CD8-positive, alpha-beta memory T cell (primary cell): ENCODE measurements at places on chromosomes 11 and 22. TPM values are rescaled to one million over a fixed set of nuclear protein-coding genes. Genes with fewer than 3 reads are reported as not detected.

GRCh38 chr11:2309251-2310072 is 7.6 kb downstream of the TSPAN32 start:
- no peaks in the 10 kb centered on the region for H3K27me3 ChIP-seq
- H3K27ac ChIP-seq, result no peak overlapping the region
- DNase-seq, result no peak
- H3K4me1 ChIP-seq, result peaks cover 29% of the 10 kb centered on the region

- no peak for DNase-seq
- no peak overlapping the region for H3K27ac ChIP-seq
- H3K4me1 ChIP-seq, result no peaks in the 10 kb centered on the region
- no peaks in the 10 kb centered on the region for H3K27me3 ChIP-seq
- H3K36me3 ChIP-seq, result no peaks in the 10 kb centered on the region
- no peak overlapping the region for H3K4me3 ChIP-seq
Observed at GRCh38 chr11:16779436-16779835, 41.0 kb downstream of the C11orf58 start.

DNA sequence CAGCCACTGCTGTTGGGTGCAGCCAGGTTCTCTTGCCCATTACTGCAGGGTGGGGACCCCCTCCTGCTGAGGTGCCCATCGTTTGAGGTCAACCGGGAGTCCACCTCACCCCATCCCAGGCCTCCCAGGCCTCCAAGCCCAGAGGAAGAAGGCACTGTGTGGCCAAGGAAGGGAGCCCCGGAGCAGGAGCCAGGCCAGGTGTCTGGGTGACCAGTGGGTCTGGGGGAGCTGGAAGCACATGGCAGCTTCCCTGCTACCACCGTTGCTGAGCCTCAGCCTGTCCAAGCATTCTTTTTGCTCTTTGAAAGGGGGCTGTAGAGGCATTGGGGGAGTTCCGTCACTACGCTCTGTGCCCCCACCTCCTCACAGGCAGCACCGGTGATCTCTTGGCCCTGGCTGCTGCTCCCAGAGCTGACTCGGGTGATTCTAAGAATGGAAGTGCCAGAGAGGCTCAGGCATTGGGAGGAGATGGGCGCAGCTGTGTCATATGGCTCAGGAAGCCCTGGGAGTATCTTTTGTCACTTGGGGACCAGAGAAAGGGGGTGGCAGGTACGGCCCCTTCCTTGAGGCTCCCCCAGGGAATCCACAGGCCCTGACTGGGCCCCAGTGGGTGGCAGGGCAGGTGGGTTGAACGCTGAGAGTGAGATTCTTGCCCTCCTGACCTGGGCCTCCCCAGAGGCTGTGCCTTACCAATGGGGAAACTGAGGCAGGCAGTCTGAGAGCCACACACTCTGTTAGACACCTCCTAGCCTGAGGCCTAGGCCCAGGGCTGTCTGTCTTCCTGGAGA is 1.9 kb downstream of the SEPTIN5 start:
- peaks cover 20% of the 10 kb centered on the region for H3K4me1 ChIP-seq
- H3K4me3 ChIP-seq, result no peak overlapping the region
- DNase-seq, result no peak
- H3K36me3 ChIP-seq, result peaks cover 7% of the 10 kb centered on the region
- H3K27me3 ChIP-seq, result peaks cover 17% of the 10 kb centered on the region

DNA sequence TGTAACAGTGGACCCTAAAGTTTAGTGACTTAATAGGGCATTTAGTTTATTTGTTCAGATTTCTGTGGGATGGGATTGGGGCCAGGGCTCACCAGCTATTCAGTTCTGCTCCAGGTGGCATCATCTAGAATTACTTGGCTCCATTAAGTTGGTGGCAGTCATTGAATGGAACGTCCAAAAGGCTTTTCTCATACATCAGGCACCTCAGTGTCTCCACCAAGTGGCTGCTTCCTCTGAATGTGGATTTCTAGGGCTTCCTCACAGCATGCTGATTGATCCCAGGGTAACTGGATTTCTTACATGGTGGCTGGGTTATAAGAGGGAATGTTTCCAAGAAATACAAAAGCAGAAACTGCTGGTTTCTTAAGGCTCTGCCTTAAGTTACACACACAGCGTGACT is 34.7 kb downstream of the USP47 start:
- H3K4me1 ChIP-seq, result peaks cover 14% of the 10 kb centered on the region
- DNase-seq, result no peak
- no peak overlapping the region for H3K27ac ChIP-seq
- H3K27me3 ChIP-seq, result no peaks in the 10 kb centered on the region

DNA sequence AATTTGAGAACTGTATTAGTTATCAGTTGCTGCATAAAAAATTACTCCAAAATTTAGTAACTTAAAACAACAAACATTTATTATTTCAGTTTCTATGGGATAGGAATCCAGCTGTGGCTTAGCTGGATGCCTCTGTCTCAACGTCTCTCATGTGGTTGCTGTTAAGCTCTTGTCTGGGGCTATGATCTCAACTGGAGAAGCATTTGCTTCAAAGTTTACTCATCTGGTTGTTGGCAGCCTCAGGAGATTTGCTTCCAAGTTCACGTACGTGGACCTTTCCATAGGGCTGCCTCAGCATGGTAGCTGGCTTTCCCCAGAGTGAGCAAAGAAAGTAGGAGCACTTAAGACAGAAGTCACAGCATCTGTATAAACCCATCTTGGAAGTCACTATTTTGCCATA is 144.9 kb upstream of the SESN3 start:
- no peak overlapping the region for H3K4me3 ChIP-seq
- no peak for DNase-seq
- H3K27ac ChIP-seq, result no peak overlapping the region
- no peaks in the 10 kb centered on the region for H3K4me1 ChIP-seq
- no peaks in the 10 kb centered on the region for H3K36me3 ChIP-seq

MRGPRF gene
- not detected for total RNA-seq

DNA sequence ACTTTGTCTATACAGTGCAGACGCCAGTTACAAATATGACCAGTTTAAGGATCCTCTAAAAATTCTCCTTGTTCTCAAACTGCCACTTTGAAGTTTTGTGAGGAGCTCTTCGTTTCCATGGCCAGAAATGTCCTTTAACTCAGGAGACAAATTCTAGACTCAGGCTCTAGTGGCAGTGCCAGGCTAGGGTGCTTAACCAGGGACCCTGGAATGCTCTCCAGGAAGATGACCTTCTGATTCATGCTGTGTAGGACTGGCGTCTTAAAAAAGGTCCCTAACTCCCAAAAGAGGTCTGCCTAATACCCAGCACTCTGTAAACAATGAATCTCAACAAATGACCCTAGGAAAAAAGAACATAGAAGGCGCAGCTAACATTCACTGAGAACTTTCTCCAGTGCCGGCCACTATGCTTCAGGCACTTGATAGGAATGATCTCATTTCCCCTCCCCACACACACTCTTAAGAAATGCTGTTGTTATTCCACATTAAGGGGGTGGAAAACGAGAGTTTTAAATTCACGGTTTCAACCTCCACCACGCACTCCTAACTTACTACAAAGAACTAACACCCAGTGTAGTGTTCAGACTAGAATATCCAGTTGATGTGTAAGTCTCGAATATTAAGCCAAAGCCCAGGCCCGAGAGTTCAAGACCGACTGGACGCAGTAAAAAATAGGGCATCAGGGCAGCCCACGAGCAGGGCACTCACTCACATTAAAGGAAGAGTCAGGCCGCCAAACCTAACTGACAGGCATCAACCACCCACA is 747 bp downstream of the NXF1 start:
- no peak for DNase-seq
- H3K27me3 ChIP-seq, result no peaks in the 10 kb centered on the region
- H3K4me1 ChIP-seq, result peaks cover 26% of the 10 kb centered on the region
- peaks cover 33% of the 10 kb centered on the region for H3K36me3 ChIP-seq

DNA sequence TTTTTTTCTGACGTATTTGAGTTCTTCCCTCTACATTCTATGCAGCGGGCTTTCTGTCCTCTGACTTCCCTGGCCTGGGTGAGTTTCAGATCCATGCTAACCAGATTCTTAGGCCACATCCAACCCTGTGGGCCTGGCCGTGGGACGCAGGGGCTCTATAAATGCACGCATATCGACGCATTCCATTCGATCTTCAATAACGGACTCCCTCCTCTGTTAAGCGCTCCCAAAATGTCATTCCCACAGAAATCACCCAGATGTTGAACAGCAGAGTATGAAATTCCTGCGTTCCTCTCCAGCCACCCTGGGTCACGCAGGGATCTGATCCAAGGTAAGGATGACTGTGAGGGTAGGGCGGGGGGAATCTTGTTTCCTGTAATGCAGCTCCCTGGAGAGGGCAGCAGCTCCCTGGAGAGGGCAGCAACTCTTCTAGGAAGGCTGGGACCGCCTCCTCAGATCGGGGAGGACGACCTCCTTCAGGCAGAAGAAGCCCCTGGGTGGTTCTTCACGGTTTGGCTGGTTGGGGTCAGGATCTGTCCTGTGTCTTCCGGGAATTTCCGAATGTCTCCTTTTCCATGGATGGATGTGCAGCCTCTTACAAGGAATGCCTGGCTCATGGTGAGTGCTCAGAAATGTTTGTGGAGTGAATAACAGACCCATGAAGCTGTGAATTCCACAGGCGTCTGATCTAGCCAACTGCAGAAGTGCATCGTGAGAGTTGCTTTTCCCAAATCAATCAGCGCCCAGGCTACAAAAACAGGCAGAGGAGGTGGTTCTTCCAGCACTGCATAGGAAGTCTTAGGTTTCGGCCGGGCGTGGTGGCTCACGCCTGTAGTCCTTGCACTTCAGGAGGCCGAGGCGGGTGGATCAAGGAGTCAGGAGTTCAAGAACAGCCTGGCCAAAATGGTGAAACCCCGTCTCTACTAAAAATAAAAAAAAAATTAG is 12.2 kb downstream of the MRGPRD start:
- DNase-seq, result no peak
- no peak overlapping the region for H3K4me3 ChIP-seq
- H3K4me1 ChIP-seq, result peaks cover 3% of the 10 kb centered on the region
- no peaks in the 10 kb centered on the region for H3K27me3 ChIP-seq
- no peak overlapping the region for H3K27ac ChIP-seq
- no peaks in the 10 kb centered on the region for H3K36me3 ChIP-seq

DNA sequence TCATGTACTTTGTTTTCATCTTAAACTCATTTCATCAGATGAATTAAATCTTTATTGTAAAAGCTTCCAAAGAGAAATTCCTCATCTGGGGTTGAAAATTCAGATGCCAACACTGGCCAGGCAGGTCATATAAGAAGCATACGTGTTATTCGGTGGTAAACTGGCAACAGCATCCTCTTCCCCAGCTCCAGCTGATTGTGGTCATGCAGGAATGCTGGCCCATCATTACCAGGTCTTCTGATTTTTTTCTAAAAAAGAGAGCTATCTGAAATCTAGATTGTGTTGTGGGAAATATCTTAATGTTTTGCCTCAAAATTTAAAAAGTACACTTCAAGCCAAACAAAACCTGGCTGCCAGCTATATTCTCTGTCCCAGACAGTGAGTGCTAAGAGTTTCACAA is 53.6 kb downstream of the ARFGAP2 start:
- H3K36me3 ChIP-seq, result no peaks in the 10 kb centered on the region
- H3K27me3 ChIP-seq, result no peaks in the 10 kb centered on the region
- no peaks in the 10 kb centered on the region for H3K4me1 ChIP-seq
- no peak overlapping the region for H3K4me3 ChIP-seq
- H3K27ac ChIP-seq, result no peak overlapping the region
- DNase-seq, result no peak

GRCh38 chr22:17911312-17911705 is 113.1 kb downstream of the MICAL3 start:
- no peaks in the 10 kb centered on the region for H3K36me3 ChIP-seq
- H3K4me3 ChIP-seq, result no peak overlapping the region
- no peaks in the 10 kb centered on the region for H3K27me3 ChIP-seq

GRCh38 chr11:132626446-132626845 is 905.9 kb downstream of the OPCML start:
- no peaks in the 10 kb centered on the region for H3K4me1 ChIP-seq
- H3K4me3 ChIP-seq, result no peak overlapping the region
- no peak for DNase-seq

GSTP1 gene
- total RNA-seq, result 462 TPM

DNA sequence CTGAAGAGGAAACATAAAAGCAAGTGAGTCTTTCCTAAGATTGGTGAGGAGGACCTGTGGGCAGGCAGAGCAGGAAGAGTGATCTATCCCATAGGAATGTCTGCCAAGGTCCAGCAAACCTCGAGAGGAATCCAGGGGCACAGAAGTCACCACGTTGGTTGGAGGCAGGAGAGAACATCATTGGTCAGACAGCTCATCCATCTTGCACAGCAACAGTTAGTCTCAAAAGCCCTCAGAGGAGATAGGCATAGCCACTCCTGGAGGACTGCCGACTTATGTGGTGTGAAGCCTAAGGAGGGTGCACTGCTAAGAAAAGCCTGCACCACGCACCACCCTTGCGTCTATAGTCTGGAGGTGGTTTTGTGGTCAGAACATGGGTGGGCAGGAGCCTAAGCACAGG is 109.1 kb downstream of the RASSF10 start:
- no peak overlapping the region for H3K4me3 ChIP-seq
- no peaks in the 10 kb centered on the region for H3K27me3 ChIP-seq

- H3K4me3 ChIP-seq, result no peak overlapping the region
- no peaks in the 10 kb centered on the region for H3K27me3 ChIP-seq
- H3K36me3 ChIP-seq, result no peaks in the 10 kb centered on the region
- no peak overlapping the region for H3K27ac ChIP-seq
Observed at GRCh38 chr22:49186762-49187161, 640.9 kb downstream of the BRD1 start.

DNA sequence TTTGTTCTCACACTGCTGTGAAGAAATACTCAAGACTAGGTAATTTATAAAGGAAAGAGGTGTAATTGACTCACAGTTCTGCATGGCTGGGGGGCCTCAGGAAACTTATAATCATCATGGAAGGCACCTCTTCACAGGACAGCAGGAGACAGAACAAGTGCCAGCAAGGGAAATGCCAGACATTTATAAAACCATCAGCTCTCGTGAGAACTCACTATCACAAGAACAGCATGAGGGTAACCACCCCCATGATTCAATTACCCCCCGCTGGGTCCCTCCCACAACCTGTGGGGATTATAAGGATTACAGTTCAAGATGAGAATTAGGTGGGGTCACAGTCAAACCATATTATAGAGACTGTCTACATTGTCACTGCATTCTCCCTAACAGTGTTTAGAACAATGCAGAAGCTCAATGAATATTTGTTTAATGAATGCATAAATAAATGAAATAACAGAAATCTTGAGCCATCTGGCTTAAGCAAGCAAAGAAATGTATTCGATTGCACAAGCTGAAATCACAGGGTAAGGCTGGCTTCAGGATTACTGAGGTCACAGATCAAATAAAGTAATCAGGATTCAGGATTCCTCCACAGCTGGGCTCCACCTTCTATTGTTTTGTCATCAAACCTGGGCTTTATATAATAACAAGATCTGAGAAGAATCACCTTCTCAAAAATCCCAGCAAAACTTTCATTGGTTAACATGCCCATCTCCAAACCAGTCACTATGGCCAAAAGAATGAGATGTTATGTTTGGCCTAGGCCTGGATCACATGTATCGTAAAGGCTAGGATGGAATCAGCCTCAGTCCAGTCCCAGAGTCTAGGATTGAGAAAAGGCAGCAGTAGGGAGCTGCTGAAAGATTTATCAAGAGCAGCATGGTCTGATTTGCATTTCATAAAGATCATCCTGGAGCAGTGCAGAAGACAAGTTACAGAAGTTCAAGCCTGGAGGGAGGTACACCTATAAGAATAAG is 137.8 kb upstream of the UBASH3B start:
- H3K27ac ChIP-seq, result no peak overlapping the region
- no peaks in the 10 kb centered on the region for H3K4me1 ChIP-seq
- peaks cover 4% of the 10 kb centered on the region for H3K27me3 ChIP-seq
